ENCODE measurements at places on chromosomes 1 and 21. TPM values are rescaled to one million over a fixed set of nuclear protein-coding genes. Genes with fewer than 3 reads are reported as not detected.

IFT25 gene
- total RNA-seq, result 12.6 TPM

LRRC3 gene
- 1.9 TPM for total RNA-seq

PRAMEF33 gene
- not detected for total RNA-seq

PPP1R12B gene
- total RNA-seq, result 15.8 TPM

SELENOF gene
- total RNA-seq, result 186 TPM

IFNLR1 gene
- 0.05 TPM for total RNA-seq

ZNF683 gene
- total RNA-seq, result not detected

ERRFI1 gene
- 50.5 TPM for total RNA-seq

ATAD3B gene
- total RNA-seq, result 15.0 TPM

Measured in dermis blood vessel endothelial cell (primary cell).